ENCODE measurements at places on chromosomes 12 and 14.

- DNase-seq: no peak
Measured at GRCh38 chr12:108855284-108856169, 1.9 kb downstream of the SSH1 start.

DNA sequence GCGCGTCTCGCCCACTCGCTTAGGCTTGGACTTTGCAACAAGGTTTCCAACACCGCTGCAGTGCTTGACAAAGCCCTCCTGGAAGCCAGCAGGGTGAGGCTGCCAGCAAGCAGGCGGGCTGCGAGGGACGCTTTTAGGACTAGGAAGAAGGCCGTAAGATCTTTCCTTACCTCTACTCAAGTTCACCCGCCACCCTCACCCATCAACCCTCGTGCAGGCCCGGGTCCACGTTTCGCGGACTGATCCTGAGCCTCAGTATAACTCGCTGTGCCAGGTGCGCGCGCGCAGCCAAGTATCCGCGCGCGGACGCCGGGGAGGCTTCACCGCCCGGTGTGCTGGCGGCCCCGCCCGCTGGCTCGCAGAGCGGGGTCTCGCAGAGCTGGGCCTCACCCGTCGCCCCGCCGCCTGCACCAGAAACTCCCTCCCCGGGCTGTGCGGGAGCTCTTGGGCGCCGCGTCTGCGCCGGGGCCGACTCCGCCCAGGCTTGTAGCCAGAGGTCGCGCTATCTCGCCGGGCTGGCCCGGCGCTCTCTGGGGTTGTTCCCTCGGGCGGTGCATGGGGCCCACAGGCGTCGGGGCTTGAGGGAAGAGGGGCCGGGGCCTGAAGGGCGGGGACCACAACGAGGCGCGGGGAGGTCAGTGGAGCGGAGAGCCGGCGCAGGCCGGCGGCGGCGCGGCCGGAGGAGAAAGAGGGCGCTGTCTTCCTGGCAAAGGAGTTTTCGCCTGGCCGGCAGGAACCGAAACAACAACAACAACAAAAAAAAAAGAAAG is 7.6 kb upstream of the SIX1 start:
- DNase-seq: peak; percentile 83

- DNase-seq: peak; percentile 45
Measured at GRCh38 chr12:753611-754472, 1.5 kb downstream of the WNK1 start.

DNA sequence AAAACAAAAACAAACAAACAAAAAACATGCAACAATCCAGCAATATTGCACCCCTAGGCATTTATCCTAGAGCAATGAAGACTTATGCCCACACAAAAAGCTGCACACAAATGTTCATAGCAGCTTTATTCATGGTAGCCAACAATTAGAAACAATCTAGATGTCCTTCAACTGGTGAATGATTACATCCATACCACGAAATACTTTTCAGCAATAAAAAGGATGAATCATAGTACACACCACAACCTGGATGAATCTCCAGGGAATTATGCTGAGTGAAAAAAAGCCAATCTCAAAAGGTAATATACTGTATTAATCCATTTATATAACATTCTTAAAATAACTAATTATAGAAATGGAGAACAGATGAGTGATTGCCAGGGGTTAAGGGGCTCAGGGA is 14.5 kb upstream of the GPR162 start:
- no peak for DNase-seq

DNA sequence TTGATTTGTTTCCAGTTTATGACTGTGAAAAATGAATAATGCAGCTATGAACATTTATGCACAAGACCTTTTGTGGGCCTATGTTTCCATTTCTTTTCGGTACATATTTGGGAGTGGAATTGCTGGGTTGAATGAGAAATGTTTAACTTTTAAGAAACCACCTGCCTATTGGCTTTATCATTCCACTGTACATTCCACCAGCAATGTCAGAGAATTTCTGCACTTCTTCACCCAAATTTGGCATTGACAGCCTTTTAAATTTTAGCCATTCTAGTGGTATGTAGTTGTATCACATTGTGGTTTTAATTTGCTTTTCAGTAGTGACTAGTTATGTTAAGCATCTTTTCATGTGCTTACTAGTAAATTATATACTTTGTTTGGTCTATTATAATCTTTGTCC is 317.0 kb upstream of the TMTC1 start:
- DNase-seq: no peak

- no peak for DNase-seq
Measured at GRCh38 chr12:50934371-50934851, 17.9 kb upstream of the HIGD1C start.

DNA sequence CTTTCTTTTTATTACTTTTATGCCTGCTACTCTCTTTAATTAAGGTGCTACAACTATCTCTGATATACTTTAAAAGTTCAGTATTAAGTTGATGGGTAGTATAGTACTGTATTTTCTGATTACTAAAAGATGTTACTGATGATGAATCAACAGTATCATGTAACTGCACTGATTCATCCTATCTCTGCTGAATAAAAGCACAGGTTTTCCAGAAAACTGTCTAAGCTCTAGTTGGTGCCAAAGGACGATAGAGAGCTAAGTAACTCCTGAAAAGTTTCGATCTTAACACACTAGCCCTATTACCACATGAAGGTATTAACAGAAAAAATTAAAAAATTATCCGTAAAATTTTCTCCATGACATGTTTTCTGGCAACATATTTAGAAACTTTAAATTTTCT is 2.1 kb downstream of the SCAF11 start:
- DNase-seq: no peak

DNA sequence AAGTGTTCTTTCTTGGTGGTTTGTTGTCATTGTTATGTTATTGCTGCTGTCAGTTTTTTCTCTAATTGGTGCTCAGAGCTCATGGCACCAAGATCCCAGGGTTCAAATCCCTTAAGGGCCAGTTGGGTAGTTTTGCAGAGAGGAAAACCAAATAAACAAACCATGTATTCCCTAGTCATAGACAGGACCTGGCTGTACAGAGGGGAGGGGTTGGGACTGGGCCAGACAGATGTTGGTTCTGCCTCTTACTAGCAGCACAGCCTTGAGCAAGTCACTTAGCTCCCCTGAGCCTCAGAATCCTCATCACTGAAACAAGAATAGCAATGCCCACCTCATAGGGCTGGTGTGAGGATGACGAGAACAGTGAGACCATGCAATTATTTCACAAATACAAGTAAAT is 53.4 kb downstream of the LTBP2 start:
- no peak for DNase-seq

- DNase-seq: no peak
Measured at GRCh38 chr12:112380663-112381405, 1.4 kb downstream of the HECTD4 start.

GRCh38 chr12:93174048-93174447 is 203.7 kb upstream of the NUDT4 start:
- peak; percentile 7 for DNase-seq

DNA sequence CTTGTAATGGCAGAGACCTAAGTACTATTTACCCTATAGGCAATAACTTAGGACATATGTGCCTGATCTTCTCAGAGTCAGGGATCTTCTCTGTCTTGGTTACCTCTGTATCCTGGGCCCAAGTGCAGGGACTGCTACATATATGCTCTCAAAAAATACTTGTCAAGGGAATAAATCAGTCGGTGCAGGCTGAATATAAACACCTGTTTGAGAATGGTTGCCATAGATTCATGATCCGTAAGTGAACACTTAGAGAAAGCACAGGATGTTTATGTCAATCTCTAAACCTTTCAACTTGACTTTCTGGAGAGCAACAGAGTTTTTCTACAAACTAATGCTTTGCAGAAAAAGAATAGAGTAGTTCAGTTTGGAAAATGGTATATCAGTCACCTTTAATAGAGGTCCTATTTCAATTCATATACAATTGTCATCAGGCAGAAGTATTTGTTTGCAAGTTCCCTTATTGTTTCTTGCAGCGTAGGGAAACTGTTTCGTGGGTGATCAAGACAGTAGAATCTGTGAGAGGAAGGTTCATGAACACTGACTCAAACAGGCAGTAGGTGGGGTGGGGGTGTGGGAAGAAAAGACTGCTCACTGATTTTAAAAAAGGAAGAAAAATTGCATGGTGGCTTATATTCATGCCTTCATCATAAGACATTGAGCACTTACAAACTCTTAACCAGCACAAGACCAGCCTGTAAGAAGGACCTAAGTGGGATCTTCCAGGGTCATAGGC is 6.0 kb upstream of the UBE2N start:
- DNase-seq: no peak

DNA sequence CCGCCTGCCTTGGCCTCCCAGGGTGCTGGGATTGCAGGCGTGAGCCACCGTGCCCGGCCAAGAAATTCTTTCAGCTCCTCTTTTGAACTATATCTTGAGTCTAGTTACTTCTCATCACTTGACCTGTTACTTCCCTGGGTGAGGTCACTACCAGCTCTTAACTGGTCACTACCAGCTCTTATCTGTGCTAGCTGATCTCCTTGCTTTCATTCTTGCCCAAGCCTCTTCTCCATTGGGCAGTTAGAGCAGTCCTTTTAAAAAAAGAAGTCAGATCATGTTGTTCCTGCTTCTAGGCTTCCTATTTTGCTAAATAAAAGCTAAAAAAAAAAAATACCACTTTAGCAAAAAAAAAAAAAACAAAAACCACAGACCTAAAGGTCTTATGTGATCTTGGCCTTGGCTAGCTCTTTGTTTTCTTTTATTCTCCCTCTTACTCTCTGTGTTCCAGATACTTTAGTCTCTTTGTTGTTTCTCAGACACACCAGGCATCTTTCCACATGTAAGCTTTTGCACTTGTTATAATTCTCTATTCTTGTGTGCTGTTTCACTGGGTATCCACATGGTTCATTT is 63.5 kb downstream of the RAD51B start:
- no peak for DNase-seq

DNA sequence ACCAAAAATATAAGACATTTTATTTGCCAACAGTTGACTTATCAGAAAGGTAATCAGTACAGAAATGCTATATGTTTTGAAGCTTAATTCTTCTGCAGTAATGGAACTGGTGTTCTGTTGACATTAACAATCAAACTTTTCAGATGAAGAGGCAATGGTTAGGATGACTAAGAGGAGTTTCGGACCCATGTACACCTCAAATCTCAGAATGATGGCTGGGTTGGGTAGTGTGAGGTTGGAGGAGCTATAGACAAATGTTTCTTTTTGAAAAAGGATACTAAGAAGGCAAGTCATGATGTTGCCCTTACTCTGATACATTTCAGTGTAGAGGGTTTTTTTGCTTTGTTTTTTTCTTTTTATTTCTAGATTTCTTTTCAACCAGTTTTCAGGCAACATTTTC is 66.9 kb downstream of the KNTC1 start:
- no peak for DNase-seq

DNA sequence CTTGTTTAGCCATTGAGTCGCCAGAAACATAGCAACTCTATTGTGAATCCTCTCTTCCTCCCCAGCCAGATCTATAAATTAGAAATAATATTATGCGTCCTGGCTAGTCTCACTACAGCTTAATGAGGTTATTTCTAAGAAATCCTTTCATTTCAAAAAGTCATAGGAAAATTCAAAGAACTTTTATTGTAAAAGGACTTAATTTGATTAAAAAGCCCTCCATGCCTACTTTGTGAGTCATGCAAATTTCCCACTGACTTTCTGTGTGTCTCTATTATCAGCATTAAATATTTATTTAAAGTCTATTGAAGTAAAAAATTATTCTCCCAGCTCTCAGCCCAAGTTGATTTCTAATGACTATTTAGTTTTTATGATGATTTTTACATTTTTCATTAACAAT is 160.7 kb downstream of the PHLDA1 start:
- no peak for DNase-seq

GRCh38 chr14:81336009-81336408 is 64.1 kb downstream of the STON2 start:
- no peak for DNase-seq

DNA sequence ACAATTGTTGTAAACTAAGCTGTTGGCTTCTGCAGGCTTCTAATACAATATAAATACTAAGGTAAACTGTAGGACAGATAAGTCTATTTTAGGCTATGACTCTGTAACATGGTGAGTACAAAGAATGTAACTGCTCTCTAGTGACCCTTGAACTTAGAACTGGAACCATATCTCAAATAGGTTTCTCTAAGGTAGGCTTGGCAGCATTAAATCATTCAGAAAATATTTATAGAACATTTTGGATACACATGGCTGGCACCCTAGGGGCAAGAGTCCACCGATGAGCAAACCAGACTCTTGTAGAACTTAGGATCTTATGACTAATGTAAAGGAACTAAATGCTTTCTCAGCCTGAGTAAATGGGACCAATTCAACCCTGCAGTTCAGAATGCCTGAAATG is 19.4 kb upstream of the SLC25A3 start:
- DNase-seq: no peak

DNA sequence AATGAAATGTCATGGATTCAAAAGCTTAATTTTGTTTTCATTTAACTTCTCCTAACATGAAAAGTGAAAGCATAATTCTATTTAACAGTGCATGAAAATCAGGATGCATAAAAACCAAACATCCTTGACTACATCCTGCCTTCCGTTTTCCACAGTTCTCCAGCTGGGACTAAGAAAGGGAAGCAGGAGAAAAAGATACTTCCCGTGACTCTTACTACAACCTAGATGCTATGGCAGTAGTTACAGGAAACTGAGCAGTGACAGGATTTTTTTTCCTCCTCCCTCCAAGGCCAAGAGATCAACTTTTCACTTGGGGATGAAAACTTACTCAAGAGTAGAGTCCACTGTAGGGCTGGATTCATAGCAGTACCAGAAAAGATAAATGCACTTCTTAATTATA is 2.6 kb downstream of the EXOC5 start:
- DNase-seq: no peak

DNA sequence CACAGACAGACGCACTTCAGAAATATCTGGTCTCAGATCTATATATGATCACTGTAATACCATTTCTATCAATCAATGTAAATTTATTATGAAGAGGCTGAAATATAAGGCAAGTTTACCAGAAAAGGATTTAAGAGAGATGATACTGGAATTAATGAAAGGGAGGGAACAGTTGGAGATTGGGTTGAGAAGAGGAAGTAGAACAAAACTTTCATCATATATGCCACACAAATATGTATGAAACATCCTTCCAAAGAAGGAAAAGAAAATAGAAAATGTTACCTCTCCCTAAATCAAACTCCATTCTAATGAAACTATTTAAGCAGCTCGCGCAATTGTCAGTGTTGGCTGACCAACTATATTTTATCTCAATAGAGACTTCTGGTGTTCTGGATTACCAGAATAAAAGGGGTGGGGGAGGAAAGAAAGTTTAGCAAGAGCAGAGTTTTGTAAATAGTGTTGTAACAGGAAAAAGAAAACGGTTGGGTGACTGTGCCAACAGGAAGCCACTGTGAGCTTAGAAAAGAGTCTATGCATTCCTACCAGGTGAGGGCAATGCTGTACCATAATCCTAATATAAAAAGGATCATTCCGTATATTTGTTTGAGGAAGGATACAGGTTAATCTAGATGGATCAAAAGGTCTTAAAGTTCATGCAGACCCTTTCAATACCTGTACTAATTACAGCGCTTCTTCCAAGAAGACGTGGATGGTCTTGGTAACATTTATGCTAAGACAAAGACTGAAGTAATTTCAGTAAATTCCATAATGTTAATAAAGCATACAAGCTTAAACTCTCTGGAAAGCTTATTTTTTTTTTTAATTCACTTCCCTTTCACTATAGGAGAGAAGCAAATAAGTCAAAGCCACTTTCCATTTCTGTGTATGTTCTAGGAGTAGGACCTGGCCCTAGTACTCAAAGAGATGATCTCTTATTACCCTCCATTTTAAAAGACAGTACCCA is 14.5 kb upstream of the LLPH start:
- peak; percentile 56 for DNase-seq

GRCh38 chr14:50344116-50344775 is 32.1 kb downstream of the DMAC2L start:
- DNase-seq: peak; percentile 37

GRCh38 chr12:68745376-68745903 is 536 bp upstream of the SLC35E3 start:
- no peak for DNase-seq

GRCh38 chr12:82608706-82609105 is 78.0 kb upstream of the TMTC2 start:
- peak; percentile 14 for DNase-seq
